ENCODE measurements at places on chromosomes 13 and 19.

GRCh38 chr13:54965881-54966280 is 1937.3 kb downstream of the OLFM4 start:
- DNase-seq: no peak

DNA sequence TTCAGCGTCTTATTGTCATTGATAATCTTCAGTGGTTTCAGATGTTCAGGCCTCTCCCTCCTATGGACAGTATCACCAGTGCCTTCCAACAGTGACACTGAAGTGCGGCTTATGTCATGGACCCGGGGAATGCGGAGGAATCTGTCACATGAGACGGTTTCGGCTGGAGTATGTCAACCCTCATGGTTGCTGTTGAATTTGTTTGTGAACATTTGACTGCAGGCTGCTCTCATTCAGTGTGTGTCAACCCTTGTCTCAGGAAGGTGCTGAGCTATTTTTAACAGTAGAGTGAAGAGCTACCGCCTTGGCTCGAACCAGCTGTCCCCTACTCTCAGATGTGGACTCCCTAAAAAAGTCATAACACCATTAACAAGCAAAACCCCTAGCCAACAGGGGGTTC is 138.8 kb upstream of the RNF113B start:
- no peak for DNase-seq

DNA sequence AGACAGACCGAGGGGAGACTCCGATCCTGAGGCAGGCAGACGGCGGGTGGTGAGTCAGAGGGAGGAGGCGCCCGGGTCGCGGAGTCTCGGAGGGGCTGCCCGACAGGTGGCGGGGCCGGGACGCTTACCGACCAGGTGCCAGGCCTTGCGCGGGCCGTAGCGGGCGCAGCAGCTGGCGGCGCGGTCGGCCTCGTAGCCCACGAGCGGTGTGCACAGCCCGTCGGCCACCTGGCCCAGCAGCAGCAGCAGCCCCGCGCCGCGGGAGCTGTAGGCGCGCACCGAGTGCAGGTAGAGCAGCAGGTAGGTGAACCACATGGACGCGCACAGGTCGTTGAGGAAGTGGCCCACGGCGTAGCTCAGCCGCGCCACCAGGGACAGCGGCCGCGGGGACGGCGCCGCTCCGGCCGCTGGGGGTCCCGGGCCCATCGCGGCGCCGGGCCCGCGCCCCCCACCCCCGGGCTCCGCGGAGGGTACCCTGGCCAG is 367 bp downstream of the MFSD12 start:
- DNase-seq: no peak

GRCh38 chr13:47932950-47933923 is 67.8 kb downstream of the SUCLA2 start:
- peak; percentile 20 for DNase-seq

DNA sequence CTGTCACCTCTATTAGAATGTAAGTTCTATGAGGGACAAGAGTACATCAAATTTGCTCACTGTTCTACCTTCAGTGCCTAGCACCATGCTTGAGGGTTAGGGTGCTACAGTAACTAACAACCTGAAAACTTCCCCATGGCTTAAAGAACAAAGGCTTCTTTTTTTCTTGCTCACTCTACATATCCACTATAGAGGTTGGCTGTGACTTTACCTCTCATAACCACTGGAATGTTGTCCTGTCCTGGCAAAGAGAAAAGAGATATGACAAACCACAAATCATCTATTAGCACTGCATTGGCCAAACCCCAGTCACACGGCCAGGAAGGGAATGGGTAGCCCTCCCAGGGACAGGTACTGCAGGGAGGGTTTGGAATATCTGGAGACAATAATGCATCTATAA is 23.2 kb upstream of the ACOD1 start:
- DNase-seq: no peak

DNA sequence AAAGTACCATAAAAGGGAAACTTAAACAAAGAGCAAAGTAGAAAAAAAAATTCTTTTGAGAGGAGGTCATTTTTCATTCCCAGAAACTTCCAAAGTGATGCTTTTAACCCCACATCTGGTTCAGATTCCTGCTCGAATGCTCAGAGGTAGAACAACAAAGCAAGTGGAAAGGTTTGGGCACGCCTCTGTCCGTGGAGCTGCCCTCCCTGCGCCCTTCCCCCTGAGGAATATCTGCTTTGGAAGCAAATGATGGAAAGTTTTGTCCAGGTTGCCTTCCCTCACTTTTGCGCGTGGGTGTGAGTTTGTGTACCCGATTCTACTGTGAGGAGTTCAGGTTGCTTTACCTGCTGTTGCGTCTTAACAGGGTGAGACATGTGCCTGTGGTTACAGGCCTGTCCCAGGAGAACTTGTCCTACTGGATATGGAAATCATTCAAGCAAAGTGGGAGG is 110.2 kb downstream of the KLF5 start:
- DNase-seq: peak; percentile 61

DNA sequence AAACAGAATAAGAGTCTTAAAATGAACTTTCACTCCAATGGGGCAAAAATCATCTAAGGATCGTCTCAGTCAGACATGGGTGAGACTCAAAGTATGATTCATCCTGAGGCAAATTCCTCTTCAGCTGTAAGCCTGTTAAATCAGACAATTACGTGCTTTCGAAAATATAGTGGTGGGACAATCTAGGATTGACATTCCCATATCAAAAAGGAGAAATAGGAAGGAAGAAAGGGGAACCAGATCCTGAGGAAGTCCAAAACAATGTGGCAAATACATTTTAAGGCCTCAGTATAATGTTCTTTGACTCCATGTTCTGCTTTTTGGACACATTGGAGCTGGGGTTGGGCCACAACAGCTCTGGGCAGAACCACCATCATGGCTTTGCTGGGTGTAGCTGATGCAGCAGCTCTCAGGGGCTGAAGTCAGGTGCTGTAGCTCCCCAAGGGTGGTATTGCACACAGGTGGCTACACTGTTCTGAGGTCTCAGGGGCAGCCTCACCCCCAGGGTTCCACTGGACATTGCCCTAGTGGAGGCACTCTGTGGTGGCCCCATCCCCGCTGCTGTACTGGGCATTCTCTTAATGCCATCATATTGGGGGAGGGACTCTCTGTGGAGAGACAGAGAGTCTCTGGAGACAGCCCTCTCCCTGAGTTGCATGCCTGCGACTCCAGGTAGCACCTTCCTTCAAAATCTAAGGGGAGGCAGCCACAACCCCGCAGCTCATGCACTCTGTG is 5.7 kb upstream of the FPR3 start:
- peak; percentile 56 for DNase-seq

DNA sequence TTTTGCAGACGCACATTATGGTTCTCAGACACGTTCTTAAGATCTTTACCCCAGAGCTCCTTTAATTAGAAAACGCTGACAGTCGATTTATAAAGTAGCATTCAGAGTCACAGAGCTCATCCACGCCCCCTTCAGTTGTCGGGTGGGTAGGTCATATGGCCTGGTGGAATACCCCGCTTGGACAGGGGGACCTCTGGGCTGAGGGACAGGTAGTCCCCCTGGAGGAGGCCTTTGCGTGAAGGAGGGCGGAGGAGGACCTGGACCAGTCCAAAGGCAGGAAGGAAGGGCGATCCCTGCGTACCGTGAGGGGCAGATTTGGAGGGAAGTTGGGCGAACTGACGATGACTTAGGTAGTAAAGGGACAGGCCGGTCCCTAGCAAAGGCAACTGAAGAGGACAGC is 20.5 kb downstream of the VASP start:
- no peak for DNase-seq

- DNase-seq: peak; percentile 95
These were observed 301.6 kb downstream of the SLITRK6 start for GRCh38 chr13:85497652-85498051.

- peak; percentile 52 for DNase-seq
These were observed 539 bp downstream of the PLD3 start for GRCh38 chr19:40348961-40349507.

DNA sequence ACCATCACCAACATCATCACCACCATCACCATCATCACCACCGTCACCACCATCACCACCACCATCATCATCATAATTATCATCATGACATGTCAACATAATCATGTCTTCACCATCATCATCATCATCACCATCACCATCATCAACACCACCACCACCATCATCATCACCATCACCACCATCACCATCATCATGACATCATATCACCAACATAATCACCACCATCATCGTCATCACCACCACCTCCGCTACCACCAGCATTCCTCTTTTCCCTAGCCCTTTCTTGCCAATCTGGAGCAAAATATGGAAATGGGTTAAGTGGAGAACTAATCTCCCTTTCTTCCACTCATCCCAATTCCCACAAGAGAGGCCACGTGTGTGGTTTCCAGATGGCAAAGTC is 1.1 kb upstream of the TTYH1 start:
- DNase-seq: no peak

- peak; percentile 23 for DNase-seq
These were observed 1.3 kb downstream of the ADPRHL1 start for GRCh38 chr13:113451951-113452421.

- peak; percentile 88 for DNase-seq
These were observed 87.2 kb downstream of the SLC7A1 start for GRCh38 chr13:29508130-29508875.

GRCh38 chr13:47723898-47724297 is 277.2 kb downstream of the SUCLA2 start:
- DNase-seq: no peak

DNA sequence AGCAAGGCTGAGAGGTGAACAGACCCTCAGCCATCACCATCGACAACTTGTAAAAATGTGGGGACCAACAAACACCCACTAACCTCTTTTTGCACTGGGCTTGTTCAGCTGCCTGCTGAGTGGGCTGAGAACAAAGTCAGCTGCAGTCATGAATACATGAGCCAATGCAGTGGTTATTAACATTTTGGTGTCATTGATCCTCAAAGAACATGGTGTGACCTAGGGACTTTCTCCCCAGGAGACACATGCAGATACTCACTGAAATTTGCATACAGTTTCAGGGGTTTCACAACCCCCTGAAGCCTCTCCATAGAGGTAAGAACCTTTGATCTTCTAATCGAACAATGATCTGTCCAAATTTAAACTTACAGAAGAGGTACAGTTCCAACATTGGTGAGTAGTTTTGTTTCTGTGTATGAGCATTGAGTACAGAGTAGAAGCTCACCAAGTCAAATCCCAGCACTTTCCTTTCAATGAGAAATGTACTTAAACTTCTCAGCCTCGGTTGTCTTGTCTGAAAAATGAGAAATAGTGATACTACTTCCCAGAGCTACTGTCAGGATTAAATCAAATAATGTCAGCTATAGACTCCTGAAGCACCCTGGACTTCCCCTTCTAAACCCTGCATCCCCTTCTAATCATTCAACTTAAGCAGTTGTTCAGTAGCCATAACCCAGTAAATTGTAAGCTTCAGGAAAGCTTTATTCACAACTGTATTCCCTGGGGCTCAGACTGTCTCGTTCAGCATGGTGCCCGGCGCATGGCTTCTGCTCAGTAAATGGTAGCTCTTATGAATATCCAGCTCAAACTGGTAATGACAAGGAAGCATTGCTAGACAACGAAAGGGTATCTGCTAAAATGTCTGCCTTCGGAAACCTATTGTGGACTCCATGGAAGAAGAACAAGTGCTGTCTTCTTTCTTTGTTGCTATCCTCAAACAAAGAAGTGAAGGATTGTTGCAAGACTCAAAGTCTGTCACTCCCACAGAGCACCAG is 148.7 kb downstream of the FOXO1 start:
- no peak for DNase-seq

DNA sequence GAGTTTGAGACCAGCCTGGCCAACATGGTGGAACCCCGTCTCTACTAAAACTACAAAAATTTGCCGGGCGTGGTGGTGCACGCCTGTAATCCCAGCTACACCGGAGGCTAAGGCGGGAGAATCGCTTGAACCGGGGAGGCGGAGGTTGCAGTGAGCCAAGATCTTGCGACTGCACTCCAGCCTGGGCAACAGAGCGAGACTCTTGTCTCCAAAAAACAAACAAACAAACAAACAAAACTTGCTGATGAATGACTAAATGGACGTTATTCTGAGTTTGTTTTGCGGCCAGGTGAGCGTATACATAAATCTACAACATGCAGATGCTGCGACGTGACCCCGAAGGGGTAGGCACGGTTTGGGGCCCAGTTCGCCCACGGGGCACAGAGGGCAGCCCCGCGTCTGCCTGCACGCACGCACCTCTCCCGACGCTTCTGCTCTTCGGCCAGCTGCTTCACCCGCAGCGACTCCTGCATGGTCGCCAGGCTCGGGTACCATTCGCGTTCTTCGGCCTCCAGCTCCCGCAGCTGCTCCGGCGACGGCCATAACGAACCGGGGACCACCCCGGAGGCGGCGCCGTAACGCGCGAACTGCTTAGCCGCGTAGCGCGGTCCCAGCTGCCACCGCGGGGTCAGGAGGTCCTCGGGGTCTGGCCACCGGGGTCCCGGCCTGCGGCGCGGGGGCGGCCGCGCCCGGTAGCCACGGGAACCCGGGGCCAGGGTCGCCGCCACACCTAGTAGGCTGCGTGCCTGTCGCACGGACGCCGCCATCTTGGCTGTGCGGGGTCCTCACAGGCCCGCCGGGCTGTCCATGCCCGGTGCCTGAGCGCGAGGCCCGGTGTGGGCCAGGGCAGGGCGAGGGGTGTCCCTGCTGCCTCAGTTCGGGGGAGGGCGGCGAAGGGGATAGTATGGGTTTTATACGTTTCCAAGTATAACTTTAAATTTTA is at the start of gene GADD45GIP1:
TSS of gene GADD45GIP1 (minus strand) at position 778 of the 943 bp plus-strand sequence. CDS start at position 767, 11 bp downstream.
- peak; percentile 80 for DNase-seq

GRCh38 chr19:51448411-51449016 is 9.7 kb downstream of the SIGLEC8 start:
- DNase-seq: no peak

DNA sequence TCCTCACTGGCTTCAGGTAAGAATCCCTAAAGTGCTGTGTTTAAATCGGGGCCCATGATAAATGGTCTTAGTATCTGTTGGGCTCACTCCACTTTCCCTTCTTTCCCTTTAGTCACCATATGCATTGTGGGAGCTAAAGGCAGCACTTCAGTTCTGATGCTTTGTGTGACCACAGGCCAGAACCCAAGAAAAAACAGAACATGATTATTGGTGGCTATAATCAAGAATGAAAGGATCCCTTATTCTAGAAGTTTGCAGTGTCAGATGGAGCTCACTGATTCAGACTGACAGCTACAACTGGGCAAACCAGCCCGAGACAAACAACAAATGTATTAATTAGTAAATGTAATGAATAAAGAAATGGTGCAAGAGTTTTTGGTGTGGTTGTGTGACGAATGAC is 57.3 kb upstream of the POMP start:
- DNase-seq: no peak

DNA sequence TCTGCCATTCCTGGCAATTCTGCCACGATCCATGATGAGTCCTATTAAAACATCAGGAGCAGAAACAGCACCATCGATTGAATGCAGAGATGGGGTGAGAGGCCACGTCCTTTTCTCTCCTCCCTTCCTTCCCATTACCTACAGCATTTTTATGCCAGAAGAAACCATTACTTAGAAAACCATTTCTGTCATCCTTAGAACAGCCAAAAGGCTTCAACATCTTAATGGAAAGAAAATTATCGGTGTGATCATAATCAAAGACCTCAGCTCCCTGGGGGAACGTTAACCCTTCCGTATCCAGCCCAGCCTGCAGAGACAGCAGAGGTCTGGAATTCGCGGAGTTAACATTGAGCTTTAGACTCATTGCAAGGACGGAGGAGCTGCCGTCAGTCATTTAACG is 56.0 kb upstream of the SIAH3 start:
- no peak for DNase-seq
